ENCODE measurements at places on chromosomes 6 and 20. TPM values are rescaled to one million over a fixed set of nuclear protein-coding genes. Genes with fewer than 3 reads are reported as not detected.

The PXDC1 gene
- total RNA-seq, result 11.0 TPM

The LAMA2 gene
- 17.6 TPM for total RNA-seq

The RIMS1 gene
- total RNA-seq, result 41.5 TPM

The MLIP gene
- total RNA-seq, result 1.5 TPM

The MCCD1 gene
- 3.5 TPM for total RNA-seq

The MICA gene
- 27.7 TPM for total RNA-seq

GRCh38 chr6:46023216-46023915, 7.7 kb upstream of the CLIC5 start:
- no peak for ATAC-seq

GRCh38 chr6:144349690-144350527, 64.8 kb downstream of the UTRN start:
- no peak for ATAC-seq

DNA sequence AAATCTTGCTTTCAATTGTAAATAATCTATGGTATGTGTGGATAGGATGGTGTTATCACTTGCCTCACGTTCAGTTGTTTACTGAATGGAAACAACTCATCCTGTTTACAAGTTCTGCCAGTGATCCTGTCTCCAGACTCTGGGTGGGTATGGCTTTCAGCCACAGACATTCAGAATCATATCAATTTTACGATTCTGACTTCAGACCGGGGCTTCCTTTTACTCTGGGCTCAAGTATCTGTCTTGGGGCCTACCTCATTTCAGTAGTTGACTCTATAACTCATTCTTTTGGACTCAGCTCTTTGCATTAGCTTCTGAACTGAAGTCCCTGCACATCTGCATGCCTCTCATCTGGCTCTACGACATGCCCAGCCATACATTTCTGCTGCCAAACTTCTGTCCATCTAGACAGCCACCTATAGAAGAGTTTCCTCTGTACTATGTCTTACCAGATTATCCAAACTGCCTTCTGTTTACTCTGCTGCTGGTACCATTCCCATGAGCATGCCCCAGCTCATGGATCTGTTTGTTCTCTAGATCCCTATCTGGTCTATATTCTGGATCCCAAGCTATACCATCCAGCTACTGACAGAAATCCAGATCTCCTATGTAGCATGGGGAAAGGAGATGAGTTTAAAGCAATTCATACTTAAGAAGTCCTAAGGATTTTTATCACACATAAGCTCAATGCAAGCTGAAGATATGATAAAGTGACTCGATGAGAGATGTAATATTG, 34.3 kb downstream of the FYN start:
- no peak for ATAC-seq

DNA sequence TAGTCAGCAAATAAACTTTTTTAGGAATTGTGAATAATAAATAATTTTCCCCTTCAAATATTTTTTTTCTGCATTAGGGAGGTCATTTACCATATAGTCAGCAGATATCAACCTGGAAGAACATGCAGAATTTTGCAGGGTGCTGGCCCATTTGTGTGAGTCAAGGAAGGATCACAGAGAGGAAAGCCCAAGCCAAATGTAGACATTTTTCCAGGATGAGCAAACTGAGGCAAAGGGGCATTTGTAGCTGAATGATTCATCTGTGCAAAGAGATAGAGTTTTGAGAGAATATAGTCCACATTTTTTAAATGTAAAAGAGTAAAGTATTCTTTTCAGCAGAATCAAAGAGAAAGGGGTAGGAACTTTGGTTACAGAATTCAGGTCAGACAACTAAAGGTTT, 555.5 kb upstream of the MARCKS start:
- ATAC-seq, result no peak

GRCh38 chr20:19807191-19807945, 49.3 kb downstream of the RIN2 start:
- no peak for ATAC-seq

- ATAC-seq, result no peak
Measured at GRCh38 chr20:63378626-63379025, 17.5 kb upstream of the CHRNA4 start.

GRCh38 chr6:38117281-38117680, 297.8 kb downstream of the ZFAND3 start:
- no peak for ATAC-seq

DNA sequence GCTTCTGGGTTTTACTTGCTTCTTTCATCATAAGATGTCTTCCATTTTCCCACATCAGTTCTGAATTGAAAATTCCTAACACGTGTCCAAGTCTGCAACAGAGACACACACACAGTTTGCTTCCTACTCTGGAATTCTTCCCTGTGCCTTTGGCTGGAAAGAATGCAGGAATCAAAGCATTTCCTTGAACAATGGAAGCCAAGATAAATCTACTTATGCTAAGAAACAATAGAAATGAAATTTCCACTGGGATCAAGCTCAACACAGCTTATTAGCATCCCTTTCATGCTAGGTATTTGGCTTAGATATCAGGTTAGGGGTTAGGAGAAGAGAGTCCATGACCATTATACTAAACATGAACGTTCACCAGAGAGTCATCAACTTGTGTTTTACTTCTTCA, 101.1 kb upstream of the SCAF8 start:
- no peak for ATAC-seq

DNA sequence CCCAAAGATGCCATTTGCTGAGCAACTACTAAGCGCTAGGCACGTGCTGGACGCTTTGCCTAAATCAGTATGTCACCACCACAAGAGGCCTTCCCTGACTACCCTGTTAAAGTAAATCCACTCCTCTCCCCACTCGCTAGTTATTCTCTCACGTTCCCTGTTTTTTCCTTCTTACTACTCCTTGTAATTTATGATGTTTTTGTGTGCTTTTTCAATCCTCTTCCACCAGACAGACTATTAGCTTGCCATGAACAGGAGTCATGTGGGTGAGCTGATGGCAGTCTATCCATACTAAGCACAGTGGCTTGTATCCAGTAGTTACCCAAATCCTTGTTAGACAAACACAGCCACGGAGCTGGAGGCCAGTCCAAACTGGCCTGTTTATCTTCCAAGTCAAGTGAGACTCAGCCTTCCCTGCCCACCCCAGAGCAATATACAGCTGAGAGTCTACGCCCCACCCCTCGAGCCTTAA, 41.2 kb downstream of the C6orf132 start:
- ATAC-seq, result peak; percentile 74

DNA sequence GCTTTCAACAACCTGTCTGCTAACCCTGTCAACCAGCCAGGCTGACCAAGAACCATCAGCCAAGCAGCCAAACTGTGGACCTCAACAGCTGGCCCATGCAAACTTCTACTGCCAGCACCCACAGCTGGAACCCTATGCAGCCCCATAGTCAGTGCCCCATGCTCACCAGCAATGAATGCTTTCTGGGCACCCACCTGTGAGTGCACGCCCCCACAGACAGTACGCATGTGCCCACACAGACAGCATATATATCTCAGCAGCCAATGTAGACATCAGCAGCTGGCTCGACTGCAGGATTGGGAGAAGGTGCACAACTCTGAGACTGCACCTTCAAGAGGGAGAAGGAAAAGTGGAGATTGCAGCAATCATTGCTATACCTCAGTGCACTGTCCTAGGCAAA, 1534.6 kb downstream of the GRIK2 start:
- no peak for ATAC-seq

DNA sequence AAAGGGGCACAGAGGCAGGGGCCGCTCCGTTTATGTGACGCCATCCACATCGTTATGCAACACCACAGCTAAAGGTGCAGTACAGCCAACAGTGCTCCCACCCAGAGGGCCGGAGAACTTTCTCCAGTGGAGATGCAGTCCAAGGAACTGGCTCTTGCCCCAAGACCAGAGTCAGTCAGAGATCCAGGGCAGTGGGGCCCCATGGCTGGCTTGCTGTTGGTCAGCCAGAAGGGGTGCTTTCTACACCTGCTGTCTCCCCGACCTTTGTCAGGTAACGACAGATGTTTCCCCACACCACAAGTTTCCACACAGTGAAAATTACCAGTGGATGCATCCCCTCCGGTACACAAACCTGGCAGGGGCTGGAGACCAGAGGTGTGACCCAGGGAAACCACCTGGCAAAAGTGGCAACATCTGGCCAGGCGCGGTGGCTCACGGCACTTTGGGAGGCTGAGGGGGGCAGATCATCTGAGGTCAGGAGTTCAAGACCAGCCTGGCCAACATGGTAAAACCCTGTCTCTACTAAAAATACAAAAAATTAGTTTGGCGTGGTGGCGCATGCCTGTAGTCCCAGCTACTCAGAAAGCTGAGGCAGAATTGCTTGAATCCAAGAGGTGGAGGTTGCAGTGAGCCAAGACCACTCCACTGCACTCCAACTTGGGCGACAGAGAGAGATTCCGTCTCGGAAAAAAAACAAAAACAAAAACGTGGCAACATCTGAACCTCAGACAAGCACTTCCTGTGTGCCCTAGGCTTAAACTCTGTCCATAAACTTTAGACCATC, 34.9 kb downstream of the UBE2V1 start:
- no peak for ATAC-seq

DNA sequence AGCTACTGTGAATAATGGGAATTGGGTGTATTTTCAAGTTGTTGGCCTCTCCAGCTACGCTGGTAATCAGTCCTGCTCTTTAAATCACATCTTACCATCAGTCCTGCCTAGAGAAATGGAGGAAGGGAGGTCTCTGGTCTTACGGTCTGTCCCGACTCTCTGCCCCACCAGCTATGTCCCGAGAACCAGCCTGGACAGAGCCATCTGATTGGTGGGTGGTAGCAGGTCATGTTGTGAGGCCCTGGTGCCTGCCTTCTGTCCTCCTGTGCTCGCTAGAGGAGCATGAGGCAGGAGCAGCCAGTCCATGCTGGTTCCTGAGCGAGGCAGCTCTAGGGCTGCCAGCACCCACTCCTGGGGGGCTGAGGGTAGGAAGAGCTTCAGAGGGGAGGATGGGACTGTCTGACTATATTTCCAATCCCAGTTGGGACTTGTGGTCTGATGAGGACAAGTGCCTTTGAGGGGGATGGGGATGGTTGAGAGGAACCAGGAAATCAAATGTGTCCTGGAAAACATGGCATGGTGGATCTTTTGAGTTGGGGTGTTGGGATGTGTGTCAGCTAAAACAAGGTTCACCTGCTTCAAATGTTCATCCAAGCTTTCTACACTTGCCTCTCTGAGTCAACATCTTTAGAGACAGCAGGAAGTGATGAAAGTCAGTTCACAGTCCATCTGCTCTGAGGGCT, 33.0 kb downstream of the SYNJ2 start:
- ATAC-seq, result no peak

GRCh38 chr6:150086026-150086425, 17.1 kb upstream of the ULBP3 start:
- ATAC-seq, result no peak

DNA sequence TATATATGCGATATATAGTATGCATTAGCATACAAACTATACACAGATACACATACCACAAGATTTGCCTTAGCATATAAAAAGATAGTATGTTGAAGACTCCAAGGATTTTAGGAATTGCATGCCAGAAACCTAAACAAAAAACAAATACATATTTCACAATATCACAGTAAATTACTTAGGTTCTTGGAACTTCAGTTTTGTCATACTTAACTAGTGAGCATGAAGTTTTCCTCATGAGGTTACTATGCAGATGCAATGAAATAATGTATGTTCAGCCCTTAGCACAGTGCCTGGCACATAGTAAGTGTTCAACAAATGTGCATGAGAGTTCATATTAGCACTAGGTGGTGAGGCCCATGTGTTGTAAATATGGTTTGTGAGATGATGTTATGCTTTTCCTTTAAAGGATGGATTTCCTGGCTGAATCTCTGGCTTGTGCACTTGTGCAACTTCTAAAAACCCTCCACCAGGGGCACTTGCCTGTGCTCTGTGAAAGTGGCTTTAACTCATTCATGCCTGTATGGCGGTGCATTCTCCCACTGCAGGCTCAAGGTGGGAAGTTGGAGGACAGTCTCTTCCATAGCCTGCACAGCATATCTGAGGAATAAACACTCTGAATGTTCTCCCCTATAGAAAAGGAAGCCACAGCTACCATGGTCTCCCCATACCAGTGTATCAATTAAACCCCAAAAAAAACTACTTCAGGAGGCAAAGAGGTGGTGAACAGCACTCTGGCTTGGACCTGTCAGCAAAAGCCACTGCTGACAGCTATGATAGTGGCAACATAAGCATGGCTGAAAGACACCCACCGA, 624.1 kb upstream of the CDH4 start:
- no peak for ATAC-seq

DNA sequence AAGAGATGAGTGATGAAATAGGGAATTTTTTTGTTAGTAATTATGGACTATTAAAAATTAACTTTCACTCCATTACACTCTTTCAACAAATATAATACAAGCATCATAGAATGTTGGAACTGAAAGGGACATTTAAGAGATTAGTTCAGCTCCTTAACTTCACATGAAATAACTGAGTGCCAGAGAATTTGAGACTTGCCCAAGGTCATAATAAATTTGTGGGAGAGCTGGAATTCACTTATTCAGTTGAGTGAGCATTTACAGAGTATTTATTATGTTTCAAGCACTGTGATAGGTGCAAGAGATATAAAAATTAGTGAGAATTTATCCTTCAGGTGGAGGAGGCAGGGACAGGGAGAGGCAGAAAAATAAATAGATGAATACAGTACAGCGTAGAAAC, 154.6 kb downstream of the KCNQ5 start:
- ATAC-seq, result no peak

- ATAC-seq, result no peak
Measured at GRCh38 chr6:151749341-151749740, 58.1 kb upstream of the ESR1 start.

DNA sequence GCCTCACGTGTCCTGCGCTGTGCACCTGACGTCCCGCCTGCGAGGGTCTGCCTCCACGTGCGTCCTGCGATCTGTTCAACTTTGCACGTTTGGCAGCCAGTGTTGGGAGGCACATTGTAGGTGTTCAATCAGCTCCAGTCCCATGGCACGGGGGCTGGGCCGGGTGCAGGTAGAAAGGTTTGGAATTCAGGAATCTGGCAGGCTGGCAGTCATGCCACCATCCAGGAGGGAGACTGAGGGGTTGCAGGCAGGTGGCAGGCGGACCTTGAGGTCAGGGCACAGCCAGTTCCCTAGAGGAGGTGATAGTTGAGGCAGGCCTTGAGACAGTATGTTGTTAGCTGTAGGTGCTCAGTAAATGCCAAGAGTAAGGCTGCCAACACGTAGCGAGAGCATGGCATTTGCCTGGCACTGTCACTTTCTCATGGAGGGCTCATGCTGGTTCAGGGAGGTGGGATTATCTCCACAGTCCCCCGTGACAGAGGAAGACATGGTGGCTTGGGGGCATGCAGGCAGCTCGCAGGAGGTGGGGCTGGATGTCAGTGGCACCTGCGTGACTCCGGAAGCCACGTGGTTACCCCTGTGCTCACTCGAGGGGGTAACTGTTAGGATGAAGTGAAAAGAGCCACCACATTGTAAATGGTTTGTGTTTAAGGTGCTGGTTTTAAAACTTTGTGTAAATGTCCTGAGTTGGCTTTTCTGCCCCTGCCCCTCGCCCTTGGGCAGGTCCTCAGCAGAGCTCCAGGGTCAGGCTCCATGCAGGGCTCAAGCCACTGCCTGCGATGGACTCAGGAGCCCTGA, 111.8 kb upstream of the FRMD1 start:
- no peak for ATAC-seq

GRCh38 chr6:30716879-30717128, 277 bp downstream of the MDC1 start:
- no peak for ATAC-seq

- ATAC-seq, result no peak
Measured at GRCh38 chr6:137358273-137358672, 135.9 kb downstream of the OLIG3 start.

GRCh38 chr6:139982652-139983295, 608.3 kb upstream of the CITED2 start:
- no peak for ATAC-seq

All from motor neuron (in vitro differentiated cells).